ENCODE measurements at places on chromosomes 1 and 21.

DNA sequence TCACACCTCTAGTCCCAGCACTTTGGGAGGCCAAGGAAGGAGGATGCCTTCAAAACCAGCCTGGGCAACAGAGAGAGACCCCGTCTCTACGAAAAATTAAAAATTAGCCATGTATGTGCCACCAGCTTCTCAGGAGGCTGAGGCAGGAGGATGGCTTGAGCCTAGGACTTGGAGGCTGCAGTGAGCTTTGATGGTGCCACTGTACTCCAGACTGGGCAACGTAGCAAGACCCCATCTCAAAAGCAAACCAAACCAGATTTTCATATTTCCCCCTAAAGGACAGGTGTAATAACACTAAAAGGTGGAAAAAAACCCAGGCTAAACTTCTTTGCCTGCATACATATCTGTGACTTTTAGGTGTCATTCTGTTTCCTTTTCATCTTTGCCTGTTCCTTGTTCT is 3.7 kb downstream of the UCK2 start:
- DNase-seq, result no peak

DNA sequence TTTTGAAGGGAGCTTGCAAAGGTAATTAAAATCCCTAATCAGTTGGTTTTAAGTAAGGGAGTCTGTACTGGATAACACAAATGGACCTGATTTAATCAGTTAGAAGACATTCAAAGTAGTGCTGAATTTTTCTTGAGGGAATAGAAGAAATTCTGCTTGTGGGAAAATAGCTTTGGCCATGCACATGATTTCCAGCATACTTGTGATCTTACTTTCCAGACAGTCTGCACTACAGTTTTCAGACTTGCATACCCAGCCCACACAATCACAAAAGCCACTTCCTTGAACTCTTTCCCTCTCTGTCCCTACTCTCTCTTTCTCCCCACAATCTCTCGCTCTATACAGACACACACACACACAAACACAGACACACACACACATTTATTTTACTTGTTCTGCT is 852.1 kb downstream of the PLA2G4A start:
- no peak for DNase-seq

- no peak for DNase-seq
These were observed 18.6 kb upstream of the HSPG2 start for GRCh38 chr1:21955501-21956281.

GRCh38 chr1:112869895-112870294 is 86.1 kb downstream of the SLC16A1 start:
- no peak for DNase-seq

DNA sequence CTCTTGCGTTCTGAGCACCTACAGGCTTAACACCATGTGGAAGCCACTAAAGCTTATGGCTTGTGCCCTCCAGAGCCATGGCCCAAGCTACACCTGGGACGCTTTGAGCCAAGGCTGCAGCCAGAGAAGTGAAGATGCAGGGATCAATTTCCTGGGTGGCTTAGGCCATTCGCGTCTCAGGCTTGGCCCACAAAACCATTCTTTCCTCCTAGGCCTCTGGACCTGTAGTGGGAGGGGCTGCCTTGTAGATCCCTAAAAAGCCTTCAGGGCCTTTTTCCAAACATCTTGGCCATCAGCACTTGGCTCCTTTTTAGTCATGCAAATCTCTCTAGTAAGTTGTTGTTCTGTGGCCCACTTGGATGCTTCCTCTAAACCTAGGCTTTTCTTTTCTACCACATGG is 401.7 kb upstream of the RUNX1 start:
- no peak for DNase-seq

- DNase-seq, result no peak
These were observed 374.6 kb upstream of the ESRRG start for GRCh38 chr1:217097819-217098218.

GRCh38 chr21:34179204-34179935 is 106.0 kb downstream of the MRPS6 start:
- no peak for DNase-seq

DNA sequence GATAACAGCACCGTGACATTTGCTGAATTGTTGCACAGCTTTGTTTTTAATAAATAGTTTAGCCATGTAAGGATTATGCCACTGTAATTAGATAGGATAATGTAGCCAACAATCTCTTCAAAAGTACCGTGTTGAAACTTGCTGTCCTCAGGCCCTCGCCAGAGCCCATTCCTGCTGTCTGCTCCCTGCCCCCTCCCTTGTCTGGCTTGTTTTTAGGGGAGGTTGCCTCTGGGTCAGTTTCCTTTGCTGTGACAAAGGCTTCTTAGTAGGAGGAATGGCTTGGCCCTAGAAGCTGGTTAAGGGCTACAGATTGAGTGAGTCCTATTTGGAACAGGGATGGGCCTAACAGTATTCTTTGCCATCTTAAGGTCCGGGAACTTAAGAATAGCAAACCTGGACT is 107.9 kb downstream of the LMO4 start:
- no peak for DNase-seq

- DNase-seq, result no peak
These were observed 2.3 kb downstream of the PANK4 start for GRCh38 chr1:2523891-2524609.
